Common myeloid progenitor, CD34-positive (primary cell): ENCODE measurements at places on chromosomes 5 and 9.

DNA sequence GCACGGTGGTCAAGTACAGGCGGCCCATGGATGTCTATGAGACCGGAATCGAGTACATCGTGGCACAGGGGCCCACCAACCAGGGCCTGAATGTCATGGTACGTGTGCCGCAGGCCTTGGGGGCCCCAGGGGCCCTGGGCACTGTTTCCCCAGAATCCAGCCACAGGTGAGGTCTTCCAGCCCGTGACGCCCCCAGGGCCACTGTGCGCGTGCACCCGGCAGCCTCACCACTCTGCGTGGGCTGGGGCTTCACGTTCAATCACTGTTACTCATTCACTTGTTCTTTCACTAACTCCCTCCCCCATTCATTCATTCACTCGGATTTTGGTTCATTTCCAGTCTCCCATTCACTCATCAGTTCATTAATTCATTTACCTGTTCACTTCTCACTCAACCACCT lies 12.6 kb downstream of the ADAMTSL2 start:
- no peak for DNase-seq

- peak; percentile 61 for DNase-seq
Observed at GRCh38 chr5:150582241-150583109, 58.0 kb upstream of the SYNPO start.

GRCh38 chr5:136000147-136000546 lies 28.6 kb upstream of the TGFBI start:
- DNase-seq, result no peak

- DNase-seq, result no peak
Observed at GRCh38 chr9:103407260-103407659, 412.1 kb downstream of the CYLC2 start.

GRCh38 chr5:180494510-180495181 lies 467 bp downstream of the CNOT6 start:
- peak; percentile 76 for DNase-seq

- DNase-seq, result peak; percentile 78
Observed at GRCh38 chr9:3507395-3508077, 18.3 kb downstream of the RFX3 start.

GRCh38 chr5:181149806-181150733 lies 2.7 kb downstream of the OR2V2 start:
- no peak for DNase-seq

DNA sequence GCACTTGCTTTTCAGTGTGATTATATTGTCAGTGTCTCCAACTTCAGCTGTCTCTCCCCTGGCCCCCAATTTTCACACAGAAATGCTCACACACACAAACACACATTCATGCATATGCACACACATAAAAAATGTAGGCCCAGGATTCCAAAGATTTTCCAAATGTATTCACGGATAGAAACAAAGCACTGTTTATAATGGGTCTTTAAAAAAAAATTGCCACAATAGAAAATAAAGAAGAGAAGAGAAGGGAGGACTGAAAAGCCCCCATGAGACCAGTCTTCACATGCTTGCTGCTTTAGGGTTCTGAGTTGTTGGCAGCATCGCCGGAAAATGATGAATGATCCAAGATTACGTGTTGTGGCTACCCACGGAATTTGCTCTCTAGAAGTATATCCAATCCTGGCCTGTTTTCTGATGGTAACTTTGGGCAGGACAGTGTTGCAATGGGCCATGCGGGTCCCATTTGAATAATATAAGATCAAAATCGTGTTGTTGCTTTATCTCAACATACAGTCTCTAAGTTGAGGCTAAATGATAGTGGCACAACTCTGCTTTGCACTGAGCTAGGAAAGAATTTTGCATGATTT lies 36.2 kb upstream of the ACO1 start:
- DNase-seq, result no peak

- DNase-seq, result no peak
Observed at GRCh38 chr9:636931-637591, 204.4 kb upstream of the DMRT1 start.

- no peak for DNase-seq
Observed at GRCh38 chr5:144206141-144206540, 35.5 kb downstream of the KCTD16 start.

DNA sequence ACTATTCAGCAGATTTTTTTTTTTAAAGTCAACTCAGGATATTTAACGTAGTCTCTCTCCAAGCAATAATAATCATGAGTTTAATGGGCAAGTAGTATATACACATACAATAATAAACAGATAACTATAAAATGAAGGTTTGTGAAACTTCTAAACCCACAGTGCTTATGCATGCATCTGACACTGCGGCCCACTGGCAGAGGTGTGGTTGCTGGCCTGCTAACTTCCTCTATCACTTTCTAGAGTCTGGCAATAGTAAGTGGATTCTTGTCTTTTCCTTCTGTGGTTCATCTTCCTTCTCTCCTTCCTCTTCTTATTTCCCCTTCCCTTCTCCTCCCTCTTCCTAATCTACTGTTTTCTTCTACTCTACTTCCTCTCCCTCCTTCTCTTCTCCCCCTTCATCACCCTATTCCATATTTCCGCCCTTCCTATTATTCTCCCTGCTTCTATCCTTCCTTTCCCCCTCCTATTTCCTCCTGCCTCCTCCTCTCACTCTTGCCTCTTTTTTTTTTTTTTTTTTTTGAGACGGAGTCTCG lies 18.6 kb upstream of the AGXT2 start:
- no peak for DNase-seq

DNA sequence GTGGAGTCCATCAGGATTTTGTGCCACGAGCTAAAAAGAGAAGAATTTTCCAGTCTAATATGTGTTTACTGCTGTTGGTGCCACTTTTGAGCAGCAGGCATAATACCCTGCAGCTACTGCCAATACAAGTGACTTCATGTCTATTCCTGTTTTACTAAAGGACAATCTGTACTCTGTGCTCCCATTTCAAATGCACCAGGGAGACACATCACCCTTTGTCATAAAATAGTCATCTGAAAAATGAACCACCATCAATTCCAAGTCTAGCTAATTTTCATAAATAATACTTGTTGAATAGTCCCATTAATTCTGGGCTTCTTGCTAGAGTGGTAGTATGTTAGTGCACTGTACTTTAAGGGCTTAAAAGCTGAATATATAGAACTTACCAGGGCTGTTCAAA lies 8.9 kb upstream of the PKD2L2 start:
- DNase-seq, result no peak

- no peak for DNase-seq
Observed at GRCh38 chr9:114612272-114612923, 1.3 kb downstream of the TMEM268 start.
